A172 (cell line): ENCODE measurements at places on chromosomes 3 and 15.

- no peak for DNase-seq
These were observed 46.1 kb upstream of the TUSC7 start for GRCh38 chr3:116663161-116664110.

DNA sequence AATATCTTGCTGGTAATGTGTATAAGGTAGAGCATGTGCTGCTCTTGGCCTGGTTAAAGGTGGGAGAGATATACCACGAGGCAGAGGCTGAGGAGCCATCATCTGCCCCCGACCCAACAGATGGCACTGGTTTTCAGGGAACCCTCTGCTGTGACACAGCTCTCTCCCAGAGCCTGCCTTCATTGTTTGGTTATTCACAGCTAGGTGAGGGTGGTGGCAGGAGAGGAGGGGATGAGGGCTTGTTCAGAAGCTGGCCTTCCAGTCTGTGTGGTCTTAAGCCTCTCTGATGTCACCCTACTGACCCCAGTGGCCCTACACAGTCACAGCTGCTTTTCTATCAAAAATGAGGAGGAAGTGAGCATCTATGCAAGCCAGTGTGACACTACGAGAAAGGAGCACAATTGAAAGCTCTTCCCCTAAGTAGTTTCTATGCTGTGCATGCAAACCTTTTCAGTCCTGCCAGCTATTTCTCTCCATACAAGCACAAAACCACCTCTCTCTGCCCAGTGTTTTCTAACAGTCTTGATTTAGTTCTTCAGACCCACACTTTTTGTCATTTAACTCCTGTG, 258.4 kb upstream of the AGTR1 start:
- DNase-seq, result no peak

- no peak for DNase-seq
These were observed 6.7 kb downstream of the VPS13C start for GRCh38 chr15:62053439-62054085.

DNA sequence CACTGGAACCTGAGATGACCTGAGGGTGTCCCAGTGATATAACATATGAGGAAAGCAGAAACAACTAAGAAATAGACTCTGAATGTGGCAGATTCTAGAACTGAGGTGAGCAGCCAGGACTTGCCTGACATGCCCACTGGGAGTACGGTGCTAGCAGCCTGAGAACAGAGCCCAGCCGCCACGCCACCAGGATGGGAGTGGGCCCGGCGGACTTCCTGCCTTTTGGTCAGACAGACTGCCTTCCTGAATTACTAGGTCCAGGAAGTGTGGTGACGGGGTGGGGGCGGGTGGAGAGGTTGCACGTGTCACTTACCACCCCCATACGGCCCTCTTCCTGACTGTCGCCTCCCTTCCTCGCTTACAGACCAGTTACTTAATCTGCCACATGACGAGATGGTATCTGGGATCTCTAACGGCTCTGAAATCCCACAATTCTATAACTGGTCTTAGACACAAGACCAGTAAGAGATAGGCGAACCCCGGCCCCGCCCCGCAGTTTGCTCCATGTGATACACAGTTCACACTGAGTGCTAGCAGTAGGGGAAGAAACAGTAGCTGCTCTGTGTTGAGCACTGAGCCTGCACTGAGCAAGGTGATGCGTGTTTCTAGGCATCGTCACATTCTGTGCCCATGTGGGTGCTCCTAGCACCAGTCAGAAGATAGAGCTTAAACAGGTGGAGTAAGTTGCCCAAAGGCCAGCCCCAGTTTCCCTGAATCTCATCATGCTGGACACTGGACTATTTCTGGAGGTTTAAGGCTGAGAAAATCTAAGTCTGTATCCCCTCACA, 95.7 kb downstream of the CPN2 start:
- DNase-seq, result no peak

DNA sequence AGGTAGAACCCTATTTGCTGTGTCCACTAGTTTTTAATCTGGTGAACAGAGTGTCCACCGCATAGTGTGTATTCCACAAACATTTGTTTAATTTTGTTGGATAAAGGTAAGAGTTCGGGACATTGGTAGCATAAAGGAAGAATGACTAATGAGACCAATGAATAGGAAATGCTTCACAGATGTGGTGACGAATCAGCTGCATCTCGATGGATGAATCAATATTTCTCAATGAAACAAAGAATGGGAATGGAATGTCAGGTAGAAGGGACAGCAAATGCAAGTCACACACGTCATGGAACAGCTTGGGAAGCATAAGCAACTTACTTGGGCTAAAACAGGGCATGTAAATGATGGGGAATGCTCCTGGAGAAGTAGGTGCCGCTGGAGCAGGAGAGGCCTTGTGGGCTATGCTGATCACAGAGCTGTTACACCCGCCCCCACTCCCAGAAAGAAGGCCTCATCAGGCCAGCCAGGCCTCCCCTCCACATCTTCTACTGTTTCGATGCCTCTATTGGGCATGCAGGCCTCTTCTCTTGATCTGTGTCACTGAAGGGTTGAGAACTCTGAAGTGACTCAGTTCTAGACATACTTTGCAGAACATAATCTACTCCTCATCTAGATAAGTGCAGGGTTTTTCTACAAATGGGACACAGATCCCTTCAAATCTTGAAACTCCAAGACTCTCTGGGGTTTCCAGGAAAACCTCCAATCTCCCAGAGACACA, 120.0 kb upstream of the GADL1 start:
- no peak for DNase-seq

GRCh38 chr3:112446343-112446742, 52.9 kb downstream of the BTLA start:
- peak; percentile 4 for DNase-seq
